ENCODE measurements at places on chromosomes 7 and 10.
A peak's percentile ranks its signal among the peaks of the same experiment; 100 is the strongest.

- DNase-seq, result no peak
Observed at GRCh38 chr10:80199828-80200227, 5.5 kb downstream of the ANXA11 start.

DNA sequence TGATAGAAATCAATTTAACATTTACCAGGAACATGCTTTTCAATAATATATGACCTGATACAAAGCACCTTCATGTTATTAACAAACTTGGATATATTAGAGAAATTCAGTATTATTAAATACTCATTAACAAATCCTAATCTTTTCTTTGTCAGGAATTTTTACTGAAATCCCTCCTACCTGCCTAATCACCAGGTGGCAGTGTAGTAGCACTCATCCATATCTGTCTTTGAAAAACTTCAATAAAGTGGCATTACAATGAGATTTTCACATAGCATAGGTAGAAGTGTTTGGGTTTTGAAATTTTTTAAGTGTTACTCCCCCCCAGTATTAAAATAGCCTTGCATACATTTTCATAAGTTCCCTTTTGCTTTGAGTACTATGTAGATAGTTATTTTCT, 1246.6 kb upstream of the LRRN3 start:
- DNase-seq, result no peak

DNA sequence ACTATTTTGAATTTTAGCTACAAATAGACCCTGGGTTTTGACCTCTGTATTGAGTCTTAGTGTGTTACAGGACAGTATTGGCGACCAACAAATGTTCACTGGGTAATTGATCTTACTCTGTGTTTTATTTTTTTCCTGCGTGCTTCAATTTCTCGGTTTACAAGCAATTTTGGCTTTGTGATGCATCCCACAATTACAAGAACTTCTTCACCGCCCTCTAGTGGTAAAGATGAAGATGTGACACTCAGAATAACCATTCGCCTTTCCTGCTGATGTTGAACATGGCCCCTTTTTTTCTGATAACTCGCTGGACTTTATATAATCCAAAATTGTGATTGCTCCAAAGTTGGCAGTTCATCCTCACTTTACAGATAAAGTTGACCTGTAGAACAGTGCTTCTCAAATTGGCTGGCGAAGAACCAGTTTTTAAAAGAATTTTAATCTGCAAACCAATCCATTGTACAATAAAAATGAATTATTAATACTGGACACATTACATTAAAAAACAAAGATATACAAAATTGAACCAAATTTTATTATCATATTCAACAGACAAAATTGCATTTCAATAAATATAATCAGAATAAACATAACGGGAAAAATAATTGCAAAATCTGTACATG, 20.2 kb upstream of the SMC3 start:
- no peak for DNase-seq

- no peak for DNase-seq
Observed at GRCh38 chr7:43535810-43536585, 46.9 kb upstream of the STK17A start.

DNA sequence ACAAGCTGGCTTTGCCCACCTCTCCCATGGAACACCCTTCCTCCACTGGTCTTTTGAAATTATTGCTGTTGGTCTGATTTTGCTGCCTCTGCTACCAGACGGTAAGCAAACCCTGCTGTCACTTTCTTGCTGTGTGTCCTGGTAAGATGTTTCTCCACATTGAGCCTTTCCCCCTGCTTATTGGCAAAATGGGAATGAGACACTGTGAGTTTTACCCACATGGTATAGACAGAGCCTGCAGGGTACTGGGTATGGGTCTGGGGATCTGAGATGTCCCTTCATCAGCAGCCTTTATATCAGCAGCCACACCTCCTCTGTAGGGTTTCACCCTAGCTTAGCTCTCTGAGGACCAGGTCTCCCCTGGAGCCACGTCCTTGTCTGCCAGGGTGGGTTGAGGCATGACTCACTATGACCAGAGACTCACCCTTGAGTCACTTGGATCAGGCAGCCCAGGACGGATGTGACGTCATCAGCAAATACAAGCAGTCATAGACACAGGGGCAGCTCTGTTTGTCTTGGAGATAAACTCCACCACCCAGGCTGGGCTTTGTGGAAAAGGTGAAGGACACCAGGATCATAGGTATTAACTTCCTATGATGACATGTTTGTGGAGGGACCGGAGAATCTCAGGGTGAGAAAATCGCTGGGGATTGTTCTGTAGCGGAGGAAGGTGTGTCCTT, 17.9 kb upstream of the BAIAP2L1 start:
- DNase-seq, result peak; percentile 59

- DNase-seq, result no peak
Observed at GRCh38 chr7:154769527-154769926, 233.4 kb downstream of the PAXIP1 start.

DNA sequence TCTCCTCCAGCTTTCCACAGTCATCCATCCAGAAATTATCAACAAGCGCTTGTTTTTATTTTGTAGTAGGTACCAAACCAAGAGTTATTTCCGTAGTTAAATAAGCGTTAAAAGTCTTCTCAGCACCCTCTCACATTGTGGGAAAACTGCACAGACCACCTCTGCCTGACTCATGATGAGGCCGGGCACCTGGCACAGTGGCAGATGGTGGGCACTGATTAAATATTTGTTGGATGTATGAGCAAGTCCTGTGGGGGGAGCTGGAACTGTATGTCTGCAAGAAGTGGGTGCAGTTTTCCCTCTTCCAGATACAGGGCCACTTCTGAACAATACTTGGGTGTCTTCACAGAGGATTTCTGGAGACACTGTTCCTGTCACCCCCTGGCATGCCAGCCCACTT, 5.3 kb upstream of the REPIN1 start:
- no peak for DNase-seq

DNA sequence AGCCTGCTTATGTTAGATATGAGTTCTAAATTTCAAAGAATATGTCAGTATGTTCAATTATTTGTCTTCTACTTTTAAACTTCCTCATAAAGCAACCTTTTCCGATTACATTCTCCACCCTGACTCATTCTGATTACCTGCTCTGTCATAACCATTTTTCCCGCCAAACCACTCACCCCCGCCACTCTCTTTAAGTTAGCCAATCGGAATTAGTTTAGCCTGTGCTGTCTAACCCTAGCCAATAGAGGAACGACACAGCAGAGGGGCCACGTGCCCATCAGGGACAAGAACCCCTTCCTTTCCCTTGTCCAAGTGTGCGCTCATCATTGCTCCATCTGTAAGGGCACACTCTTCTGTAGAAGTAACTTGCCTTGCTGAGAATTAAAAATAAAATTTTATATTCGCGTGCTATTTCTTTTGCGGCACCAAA, 91.4 kb downstream of the CCDC71L start:
- DNase-seq, result no peak

All from activated CD8-positive, alpha-beta memory T cell treated with anti-CD3 and anti-CD28 coated beads, Interleukin-2, amount 50 U/mL, for 48 hours (primary cell).